ENCODE measurements at places on chromosomes 3 and 15.

DNA sequence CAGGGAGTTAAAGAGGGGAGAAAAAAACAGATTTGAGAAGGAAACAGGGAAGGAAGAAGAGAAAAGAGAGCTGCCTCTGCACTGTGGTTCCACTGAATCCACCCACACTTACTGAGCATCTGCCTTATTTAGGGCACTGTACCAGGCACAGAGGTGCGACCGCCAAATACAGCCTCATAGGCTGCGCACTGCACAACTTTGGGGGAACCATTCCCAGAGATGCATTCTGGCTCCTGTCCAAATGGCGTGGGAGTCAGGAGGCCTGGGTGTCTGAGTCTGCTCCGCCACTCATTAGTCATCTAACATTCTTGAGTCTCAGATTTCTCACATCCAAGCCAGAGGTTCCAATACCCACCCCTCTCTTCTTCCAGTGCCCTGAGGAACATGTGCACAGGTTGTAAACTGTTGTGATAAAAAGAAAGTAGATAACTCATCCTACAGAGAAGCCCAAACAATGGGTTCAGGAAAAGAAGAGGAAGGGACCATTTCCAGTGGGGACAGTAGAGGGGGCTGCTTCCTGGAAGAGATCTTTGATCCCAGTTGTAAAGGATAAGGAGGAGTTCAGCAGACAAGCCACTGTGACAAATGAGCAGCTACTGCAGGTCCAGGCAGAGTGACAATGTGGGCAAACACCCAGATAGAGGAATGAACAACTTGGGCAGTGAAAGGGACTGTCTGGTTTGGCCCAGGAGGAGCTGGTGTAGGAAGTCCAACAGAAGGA is 254.6 kb downstream of the UACA start:
- peak; percentile 87 for DNase-seq

DNA sequence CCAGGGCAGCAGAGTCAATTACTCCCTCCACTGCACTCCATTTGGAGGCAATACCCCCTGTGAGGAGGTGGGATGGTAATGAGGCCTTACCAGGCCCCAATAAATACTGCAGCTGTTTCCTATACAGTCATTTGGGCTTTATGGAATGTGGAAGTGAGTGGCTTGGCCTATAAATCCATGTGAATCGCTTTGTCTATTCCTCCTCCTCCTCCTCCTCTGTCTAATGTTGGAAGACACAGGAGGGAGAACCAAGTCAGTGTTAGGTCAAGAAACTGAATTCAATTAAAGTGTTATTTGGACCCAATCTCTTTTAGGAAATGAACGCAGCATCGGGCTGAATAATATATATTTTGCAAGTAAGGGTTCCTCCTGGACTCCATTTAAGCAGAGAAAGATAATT is 17.3 kb upstream of the SRGAP3 start:
- no peak for DNase-seq

DNA sequence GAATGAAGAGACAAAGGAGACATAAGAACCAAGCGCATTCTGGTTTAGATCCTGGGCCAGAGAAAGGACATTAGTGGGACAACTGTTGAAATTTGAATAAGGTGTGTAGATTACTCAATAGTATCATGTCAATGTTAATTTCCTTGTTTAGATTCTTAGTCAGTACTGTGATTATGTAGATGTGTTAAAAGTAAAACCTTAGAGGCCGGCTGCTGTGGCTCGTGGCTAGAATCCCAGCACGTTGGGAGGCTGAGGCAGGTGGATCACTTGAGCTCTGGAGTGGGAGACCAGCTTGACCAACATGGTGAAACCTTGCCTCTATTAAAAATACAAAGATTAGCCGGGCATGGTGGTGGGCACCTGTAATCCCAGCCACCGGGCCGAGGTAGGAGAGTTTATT is 26.7 kb downstream of the CYP8B1 start:
- no peak for DNase-seq

GRCh38 chr15:80615783-80616391 is 79.2 kb upstream of the ABHD17C start:
- DNase-seq, result peak; percentile 68

GRCh38 chr15:93088200-93088980 is 621 bp downstream of the RGMA start:
- peak; percentile 6 for DNase-seq

DNA sequence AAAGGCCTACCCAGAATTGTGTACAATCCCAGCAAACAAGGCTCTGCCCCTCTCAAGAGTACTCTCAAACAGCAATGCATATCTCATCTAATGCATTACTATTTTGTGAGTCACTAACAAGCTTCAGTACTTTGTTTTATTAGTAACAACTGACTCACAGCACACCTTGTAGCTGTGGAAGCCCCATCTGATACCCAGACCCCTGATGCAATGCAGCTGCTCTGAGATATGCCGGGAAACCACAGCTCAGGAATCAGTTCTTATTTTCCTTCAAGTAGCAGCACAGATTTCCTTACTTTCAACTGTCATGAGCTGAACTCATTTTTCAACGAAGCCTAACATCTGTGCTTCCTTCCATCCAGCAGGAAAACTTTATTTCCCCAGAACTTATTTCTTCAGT is 37.8 kb downstream of the CCNL1 start:
- DNase-seq, result peak; percentile 89

DNA sequence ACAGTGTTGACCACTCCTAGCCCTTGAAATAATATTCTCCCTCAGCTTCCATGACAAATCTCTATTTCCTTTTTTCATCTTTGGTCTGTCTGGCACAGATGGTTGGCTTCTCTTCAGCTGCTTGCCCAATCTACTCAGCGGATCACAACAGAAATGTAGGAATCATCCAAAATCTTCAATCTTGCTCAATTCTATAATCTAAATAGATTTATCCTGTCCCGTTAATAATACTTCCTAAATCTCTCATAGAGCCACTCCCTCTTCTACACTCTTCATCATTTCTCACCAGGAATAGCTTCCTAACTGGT is 3.8 kb downstream of the PEAK1 start:
- DNase-seq, result no peak

DNA sequence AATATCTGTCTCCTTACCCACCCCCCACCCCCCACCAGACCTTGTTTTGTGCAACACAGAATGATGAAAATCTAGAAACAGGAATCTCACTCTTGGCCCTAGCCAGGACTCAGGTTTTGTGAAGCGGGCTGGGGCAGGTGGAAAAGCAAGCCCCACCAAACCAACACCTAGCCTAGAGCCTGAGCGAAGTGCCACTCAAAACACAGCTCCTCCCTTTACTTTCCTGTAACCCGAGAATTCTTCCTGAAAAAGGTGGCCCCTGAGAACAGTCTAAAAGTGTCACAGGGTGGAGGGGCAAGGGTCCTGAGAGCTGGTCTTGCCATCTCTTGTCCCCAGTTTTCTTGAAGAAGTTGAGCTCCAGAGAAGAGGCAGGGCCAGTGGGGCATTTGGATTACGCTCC is 17.4 kb upstream of the RPUSD3 start:
- no peak for DNase-seq

DNA sequence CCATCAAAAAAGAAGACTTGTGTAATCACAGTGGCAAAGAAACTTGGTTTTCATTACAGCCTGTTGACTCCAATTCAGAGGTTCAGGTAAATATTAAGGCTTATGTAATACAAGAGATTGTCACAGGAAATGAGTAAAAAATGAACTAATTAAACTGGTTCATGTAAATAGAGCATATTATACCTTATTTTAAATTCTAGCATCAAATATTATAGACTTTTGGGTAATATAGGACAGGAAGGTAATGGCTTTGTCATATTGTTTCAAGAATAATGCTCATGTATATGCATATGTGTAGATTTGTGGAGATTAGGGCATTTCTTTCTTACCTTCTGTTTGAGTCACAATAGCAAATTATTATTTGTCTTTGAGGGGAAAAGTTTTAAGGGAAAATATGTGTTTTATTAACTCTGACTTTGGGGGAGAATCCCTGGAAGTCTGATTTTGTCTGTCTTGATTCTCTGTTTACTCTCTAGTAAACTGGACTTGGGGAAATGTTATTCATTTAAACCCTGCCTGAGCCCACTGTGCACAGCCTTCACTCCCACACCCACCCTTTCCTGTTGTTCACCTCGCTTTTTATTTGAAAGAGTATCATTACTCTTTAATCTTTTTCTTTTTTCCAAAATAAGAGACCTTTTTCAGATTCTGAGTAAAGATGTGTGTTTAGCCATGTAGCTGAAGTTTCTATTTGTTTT is 43.0 kb downstream of the RASA2 start:
- peak; percentile 9 for DNase-seq

DNA sequence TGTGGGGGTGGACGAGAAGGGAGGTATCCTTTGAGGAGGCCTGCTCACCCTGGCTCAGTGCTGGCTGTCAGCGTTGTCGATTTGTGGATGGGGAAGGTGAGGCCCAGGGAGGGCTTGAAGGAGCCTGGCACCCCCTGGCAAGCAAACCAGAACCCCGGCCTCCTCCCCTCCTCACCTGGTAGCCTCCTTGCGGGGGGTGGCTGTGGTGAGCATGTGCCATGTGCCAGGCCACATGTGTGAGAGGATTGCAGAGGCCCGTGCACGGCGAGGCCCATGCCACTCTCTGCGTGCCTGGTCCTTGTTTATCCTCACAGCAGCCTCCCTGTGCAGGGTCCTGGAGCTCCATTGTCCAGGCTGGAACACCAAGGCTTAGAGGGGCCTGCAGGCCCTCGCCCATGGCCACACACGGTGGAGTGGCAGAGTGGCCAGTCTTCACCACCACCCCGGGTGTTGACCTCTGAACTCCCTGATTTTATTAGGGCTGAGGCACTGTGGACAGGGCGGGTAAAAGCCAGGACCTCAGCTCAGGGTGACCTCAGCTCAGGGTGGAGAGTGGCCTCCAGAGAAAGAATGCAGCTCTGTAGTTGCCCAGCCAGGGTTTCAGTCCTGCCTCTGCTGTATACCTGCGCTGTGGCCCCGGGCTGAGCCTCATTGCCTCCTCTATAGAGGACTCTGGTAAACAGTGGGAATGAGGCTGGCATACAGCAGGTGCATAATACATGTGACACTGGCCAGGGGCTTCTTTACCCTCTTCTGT is 29.1 kb downstream of the HDAC11 start:
- no peak for DNase-seq

DNA sequence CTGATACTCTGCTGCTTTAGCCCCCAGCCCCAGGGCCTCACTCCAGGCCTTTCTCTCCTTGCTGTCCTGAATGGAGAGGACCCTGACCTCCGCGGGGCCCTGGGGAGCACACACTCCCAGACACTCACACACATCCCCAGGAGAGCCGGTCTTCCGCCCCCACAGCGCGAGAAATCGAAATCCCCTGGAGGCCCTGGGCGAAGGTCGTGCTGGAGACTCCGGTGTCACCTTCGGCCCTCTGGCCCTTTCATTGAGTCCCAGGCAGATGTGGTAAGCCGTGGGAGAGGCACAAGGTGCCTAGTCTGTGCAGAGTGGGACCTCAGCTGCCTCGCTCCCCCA is 848 bp upstream of the GOLGA8B start:
- DNase-seq, result no peak

DNA sequence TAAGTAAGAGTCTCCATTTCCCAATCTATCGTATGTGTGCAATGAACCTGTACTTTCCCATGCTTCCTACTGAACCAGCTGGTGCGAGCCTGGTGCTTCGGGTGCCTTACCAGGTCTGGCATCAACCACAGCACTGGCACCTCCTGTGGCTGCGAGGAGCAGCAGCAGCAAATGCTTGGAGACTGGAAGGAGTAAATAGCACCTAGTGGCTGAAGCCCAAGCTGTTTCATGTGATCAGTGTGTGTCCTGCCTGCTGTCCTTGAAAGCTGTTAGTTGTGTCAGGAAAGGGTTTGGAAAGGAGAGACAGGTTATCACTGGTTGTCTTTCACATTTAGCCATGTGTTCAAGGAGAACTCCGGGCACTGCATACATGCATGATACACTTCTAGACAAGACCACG is 31.8 kb downstream of the PCOLCE2 start:
- DNase-seq, result peak; percentile 16

- DNase-seq, result peak; percentile 76
Observed at GRCh38 chr15:66619152-66619903, 53.5 kb upstream of the LCTL start.

GRCh38 chr3:28139967-28140634 is 101.3 kb upstream of the CMC1 start:
- DNase-seq, result no peak

DNA sequence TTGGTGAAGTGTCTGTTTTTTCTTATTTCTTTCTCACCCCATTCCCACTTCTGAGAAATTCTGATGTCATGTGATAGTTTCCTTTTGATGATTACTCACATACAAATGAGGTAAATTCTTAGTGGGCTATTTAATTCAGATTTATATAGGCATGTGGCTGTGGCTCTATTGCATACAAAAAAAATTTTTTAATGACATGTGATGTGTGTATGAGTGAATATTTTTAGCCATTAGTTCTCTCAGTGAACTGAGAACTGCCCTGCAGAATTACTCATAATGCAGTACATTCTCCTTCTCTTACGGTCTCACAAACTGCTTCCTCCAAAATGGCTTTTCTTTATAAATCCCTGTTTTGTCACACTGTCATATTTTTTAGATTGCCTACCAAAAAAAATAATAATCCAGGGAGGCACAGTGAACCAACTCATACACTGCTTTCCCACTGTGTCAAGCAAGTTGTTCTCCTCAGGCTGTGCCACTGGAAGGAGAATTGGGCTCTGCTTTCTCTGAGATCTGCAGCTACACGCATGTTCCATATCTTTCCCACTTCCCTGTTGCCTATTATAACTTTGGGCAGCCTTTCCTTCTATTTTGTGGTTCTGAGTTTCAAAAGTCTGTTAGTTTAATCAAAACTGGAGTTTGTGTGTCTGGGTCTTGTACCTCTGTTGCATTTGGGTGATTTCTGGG is 415.7 kb upstream of the THBS1 start:
- no peak for DNase-seq

- peak; percentile 91 for DNase-seq
Observed at GRCh38 chr15:97084650-97085049, 754.1 kb downstream of the NR2F2 start.

DNA sequence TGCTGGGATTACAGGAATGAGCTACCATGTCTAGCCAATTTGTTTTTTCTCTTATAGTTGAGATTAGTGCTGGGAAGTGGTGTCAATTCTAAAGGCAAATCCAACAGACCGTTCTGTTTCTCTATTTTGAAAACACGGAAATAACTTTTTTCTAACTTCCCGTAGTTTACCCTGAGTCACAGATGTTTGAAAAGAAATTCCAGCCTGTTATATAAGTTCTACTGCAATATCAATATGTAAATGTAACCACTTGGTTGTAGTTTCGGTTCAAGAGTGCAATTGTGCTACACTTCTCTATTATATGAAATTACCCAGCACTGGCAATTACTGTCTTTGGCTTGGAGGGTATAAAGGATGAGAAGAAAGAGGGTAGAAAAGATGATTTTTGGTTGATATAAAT is 22.3 kb upstream of the GNB4 start:
- DNase-seq, result no peak

- DNase-seq, result peak; percentile 84
Observed at GRCh38 chr3:72903004-72903403, 15.2 kb downstream of the GXYLT2 start.

- no peak for DNase-seq
Observed at GRCh38 chr15:54722342-54722986, 474.3 kb downstream of the RSL24D1 start.

DNA sequence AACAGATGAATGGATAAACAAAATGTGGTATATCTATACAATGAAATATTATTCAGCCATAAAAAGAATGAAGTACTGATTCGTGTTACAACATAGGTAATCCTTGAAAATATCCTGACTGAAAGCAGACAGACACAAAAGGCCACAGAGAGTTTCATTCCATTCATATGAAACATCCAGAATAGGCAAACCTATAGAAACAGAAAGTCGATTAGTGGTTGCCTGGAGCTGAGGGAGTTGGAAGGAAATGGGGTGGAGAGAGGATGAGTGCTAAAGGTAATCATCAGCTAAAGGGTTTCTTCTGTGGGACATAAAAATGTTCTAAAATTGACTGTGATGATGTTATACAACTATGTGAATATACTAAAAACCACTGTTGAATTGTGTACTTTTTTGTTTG is 22.9 kb downstream of the FOXP1 start:
- no peak for DNase-seq

Data from mesenchymal stem cell (in vitro differentiated cells and primary cell).